ENCODE measurements at places on chromosomes 16 and 17. TPM values are rescaled to one million over a fixed set of nuclear protein-coding genes. Genes with fewer than 3 reads are reported as not detected.
A peak's percentile ranks its signal among the peaks of the same experiment; 100 is the strongest.

DNA sequence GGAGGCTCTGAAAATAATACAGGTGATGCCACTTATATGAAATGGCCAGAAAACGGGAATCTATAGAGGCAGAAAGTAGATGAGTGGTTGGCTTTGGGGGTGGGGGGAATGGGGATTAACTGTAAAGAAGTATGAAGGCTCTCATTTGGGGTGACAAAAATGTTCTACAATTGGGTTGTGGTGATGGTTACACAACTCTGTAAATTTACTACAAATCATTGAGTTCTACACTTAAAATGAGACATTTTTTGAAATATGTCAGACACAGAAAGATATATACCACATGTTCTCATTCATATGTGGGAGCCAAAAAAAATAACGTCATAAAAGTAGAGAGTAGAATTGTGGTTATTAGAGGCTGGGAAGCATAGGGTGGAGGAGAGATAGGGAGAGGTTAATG, 25.7 kb downstream of the ARHGAP17 start:
- H3K27me3 ChIP-seq, result peaks cover 5% of the 10 kb centered on the region
- H3K4me1 ChIP-seq, result peaks cover 44% of the 10 kb centered on the region
- no peak overlapping the region for H3K4me3 ChIP-seq

DNA sequence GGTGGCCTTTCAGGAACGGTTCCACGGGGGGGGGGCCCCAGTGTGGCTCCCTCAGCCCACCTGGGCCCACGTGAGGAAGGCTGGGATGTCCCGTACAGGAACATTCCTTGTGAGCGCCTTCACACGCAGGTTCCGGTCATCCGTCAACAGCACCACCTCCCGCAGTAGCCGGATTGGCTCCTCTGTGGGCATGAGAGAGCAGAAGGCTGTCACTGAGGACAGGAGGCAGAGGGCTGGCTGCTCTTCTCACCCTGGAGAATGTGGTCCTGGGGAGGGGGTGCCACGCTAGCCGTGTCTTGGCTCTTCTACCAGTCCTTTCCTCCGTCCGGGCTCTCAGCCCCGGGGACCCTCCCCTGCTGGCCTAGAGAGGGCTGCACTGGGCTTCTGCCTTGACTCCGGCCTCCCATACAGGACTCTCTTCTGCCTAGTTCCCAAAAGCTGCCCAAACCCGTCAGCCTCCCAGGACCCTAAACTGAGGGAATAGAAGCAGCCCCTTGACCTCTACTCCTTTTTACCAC, 6.6 kb downstream of the HIC1 start:
- no peak overlapping the region for H3K4me3 ChIP-seq
- H3K4me1 ChIP-seq, result peaks cover 53% of the 10 kb centered on the region
- no peak overlapping the region for H3K27ac ChIP-seq
- peaks cover 35% of the 10 kb centered on the region for H3K36me3 ChIP-seq

IL17C gene
- total RNA-seq, result 0.26 TPM

DNA sequence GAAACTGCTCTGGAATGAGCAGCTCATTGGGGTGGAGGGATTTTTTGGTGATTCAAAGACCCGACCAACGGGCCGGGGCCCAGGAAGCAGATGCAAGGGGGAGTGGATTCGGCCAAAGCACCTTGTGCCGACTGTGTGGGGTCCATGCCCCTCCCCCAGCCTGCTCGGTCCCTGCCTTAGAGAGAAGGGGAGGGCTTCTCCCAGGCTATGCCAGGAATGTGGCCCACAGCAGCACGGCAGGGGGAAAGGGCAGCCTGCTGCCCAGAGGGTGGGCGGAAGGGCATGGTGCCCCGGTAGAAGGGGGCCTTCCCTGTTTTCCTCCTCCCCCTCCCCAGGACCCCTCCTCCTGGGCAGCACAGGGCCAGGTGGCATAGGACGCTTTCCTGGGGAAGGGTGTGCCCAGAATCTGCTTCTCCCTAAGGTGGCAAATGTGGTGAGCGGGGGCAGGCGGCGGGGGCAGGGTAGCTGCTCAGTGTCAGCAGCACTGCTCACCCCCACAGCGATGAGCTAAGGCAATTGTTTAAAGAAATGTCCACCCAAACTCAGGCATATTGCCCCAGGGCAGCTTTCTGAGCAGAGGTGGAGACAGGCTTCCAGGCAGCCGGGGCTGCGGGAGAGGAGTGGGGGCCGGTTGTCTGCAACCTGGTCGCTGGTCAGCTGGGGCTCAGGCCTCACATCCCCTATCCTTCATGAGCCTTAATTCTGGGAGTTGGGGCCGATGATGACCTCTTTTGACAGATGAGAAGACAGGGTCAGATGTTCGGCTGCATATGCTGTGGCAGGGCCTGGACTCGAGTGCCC, 33.9 kb upstream of the MLKL start:
- peaks cover 1% of the 10 kb centered on the region for H3K27me3 ChIP-seq
- no peak overlapping the region for H3K27ac ChIP-seq
- peak overlapping the region; percentile 28 for H3K4me3 ChIP-seq
- no peaks in the 10 kb centered on the region for H3K36me3 ChIP-seq
- DNase-seq, result no peak
- H3K4me1 ChIP-seq, result peaks cover 13% of the 10 kb centered on the region

- no peaks in the 10 kb centered on the region for H3K27me3 ChIP-seq
- no peak overlapping the region for H3K4me3 ChIP-seq
- H3K4me1 ChIP-seq, result no peaks in the 10 kb centered on the region
- no peaks in the 10 kb centered on the region for H3K36me3 ChIP-seq
Observed at GRCh38 chr16:77677129-77677528, 45.2 kb upstream of the NUDT7 start.

DNA sequence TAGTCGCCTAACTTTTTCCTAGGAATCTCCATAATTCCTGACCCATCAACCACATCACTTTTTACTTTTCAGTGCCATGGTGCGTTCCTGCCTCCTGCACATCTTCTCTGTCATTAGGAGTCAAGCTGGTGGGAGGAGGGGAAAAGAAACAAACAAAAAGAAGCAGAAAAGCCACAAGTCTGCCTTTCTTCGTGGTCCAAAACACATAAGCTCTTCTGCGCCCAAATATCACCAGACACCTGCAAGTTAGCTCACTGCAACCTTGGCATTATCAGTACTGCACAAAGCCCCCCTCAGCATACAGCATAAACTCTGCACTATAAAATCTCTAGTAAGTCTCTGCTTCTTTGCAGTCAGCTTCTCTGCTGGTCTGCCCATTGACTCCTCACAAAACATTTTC, 295.3 kb downstream of the HS3ST3B1 start:
- peaks cover 4% of the 10 kb centered on the region for H3K27me3 ChIP-seq
- H3K4me1 ChIP-seq, result no peaks in the 10 kb centered on the region

Data from endothelial cell (in vitro differentiated cells).